ENCODE measurements at places on chromosomes 6 and 20.

- no peak for DNase-seq
Observed at GRCh38 chr6:5499644-5500306, 238.5 kb downstream of the FARS2 start.

DNA sequence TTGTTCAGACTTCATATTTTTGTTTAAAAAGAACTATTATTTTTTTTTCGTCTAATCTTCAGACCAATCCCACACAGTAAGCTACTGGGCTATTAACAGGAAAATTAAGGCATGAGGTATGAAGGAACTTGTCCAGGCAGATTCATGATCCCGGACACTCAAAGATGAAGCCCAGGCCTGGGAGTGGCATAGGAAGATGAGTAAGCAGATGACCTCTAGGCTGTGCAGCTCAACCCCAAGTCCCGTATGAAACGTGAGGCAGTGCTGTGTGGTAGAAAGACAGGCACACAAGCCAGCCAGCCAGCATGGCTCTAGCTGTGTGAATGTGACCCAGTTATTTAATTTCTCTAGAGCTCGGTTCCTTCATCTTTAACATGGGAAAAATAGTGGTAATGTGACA is 231.9 kb downstream of the CLIC5 start:
- no peak for DNase-seq

DNA sequence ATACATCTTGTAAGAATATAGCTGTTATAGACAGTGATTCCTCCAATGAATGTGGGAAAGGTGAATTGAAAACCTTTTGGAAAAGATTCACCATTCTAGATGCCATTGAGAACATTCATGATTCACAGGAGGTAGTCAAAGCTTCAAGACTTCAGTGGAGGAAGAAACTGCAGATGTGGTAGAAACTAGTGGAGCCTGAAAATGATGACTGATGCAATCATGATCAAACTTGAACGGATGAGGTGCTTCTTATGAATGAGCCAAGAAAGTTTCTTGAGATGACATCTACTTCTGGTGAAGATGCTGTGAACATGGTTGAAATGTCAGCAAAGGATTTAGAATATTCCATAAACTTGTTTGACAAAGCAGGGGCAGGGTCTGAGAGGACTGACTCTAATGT is 66.7 kb upstream of the C6orf118 start:
- no peak for DNase-seq

DNA sequence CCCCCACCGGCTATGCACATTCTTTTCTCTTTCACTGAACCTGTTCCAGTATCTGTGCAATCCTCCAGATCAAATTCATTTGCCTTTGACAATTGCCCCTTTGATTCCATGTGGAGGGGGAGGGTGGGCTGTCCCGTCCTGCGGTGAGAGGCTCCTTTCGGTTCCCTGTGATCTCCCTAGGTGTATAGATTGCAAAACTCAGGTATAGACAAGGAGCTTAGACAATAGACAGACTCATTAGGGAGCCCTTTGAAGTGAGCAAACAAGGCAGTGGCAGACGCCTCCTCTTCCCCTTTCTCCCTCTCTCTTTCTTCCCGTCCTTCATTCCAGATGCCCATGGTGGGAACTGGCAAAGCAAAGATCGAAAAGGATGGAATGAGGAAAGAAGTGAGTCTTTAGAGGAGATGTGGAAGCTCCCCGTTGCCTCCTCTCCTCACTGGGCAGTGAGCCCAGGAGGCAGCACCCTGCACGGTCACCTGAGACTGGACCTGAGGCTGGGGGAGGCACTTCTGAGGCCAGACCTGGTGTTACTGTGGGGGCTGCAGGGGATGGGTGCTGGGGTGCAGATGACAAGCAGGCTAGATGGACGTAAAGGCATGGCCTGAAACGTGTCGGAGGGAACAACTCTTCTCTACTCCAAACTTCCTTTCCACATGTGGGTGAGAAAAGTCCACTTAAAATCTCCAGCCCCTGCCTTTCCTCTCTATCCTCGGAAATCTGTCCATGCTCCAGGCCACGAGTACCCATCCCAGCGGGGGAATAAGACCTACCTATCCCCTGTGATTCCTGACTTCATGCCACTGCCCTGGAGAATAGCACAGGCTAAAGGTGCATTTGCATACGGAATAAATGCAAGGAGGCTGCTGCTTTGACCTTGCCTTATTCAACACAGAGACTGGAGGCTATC is 256.6 kb upstream of the FOXQ1 start:
- DNase-seq = no peak

- no peak for DNase-seq
Observed at GRCh38 chr6:140541288-140541687, 1166.8 kb upstream of the CITED2 start.

DNA sequence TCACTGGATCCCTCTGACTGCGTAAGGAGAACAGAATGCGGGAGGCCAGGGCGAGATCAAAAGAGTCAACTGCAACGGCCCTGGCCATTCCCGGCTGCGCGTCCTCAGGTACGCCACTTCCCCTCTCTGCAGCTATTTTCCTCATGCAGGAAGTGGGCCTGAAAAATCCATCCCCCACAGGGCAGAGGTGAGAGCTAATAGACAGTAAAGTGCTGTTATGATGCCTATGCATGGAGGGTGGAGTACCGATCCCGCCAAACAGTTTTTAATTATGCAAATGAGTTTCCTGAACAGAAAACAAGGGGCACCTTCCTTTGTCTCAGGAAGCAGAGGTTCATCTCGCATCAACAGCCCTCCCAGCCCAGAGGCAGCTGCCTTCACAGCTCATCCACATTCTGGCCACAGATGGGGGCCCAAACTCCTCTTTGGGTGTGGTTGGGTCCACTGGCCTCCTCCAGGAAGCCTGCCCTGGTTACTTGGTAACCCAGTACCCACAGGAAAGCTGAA is 9.3 kb downstream of the PREX1 start:
- DNase-seq = no peak

GRCh38 chr20:1685304-1686052 is 27.9 kb upstream of the SIRPG start:
- no peak for DNase-seq

GRCh38 chr6:90154755-90155470 is 141.7 kb downstream of the BACH2 start:
- DNase-seq = no peak

DNA sequence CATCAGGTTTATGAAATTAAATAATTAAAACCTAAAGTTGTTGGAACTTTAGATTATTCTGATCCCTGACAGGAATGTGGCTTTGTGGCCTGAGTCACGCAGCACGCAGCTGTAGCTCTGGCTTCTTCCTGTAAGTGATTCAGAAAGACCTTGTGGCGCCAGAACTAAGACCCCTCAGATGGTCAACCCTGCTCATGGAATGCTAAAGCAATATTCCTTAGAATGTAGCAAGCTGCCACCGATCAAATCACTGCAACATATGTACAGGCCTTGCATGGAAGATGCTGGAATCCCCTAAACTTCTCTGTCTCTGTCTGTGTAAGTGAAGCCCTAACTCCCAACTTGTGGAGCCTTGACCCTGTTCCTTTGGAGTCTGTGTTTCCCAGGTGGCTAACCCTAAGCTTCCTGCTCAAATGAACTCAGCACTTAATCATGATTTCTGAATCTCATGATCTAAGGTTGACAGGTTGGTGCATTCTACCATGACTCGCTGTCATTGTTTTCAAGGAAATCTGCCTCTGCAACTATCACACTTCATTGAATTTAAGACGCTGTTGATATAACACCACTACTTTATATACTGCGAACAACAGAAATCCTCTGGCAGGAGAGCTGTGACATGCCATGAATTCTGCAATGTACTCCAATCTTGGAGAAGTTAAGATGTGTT is 111.2 kb upstream of the CST7 start:
- DNase-seq = peak; percentile 0

- no peak for DNase-seq
Observed at GRCh38 chr6:38404900-38405556, 234.7 kb downstream of the BTBD9 start.

Data from 8988T (cell line).